LNCaP clone FGC (cell line): ENCODE measurements at places on chromosomes 16 and 17.

DNA sequence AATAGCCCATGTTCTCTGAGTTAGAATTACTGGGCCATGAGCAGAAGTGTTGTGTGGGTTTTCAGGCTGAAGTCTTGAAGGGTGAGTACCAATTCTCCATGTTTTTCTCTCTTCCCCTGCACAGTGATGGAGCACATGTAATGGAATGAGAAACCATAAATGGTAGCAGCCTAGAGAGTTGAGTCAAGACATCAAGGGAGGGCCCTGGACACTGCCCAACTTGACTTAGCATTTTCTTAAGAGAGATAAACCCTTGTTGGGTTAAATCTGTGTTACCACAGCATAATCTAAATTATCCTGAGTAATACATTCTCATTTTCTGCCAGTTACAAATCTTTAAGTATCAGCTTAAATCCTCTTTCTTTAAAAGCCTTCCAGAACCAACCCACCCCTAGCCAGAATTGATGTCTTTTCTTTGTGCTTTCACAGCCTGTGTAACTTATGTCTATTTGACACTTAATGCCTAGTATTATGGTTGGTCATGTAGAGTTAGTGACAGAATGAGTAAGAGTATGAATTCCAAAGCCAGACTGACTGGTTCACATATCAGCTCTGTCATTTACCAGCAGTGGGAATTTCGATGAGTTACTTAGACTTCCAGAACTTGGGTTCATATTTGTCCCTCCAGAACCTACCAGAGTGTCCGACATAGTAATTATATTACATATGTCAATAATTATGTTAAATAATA is 27.0 kb upstream of the RGS9 start:
- no peak for DNase-seq

GRCh38 chr17:75069783-75070182 is 18.0 kb upstream of the SLC16A5 start:
- DNase-seq, result no peak

DNA sequence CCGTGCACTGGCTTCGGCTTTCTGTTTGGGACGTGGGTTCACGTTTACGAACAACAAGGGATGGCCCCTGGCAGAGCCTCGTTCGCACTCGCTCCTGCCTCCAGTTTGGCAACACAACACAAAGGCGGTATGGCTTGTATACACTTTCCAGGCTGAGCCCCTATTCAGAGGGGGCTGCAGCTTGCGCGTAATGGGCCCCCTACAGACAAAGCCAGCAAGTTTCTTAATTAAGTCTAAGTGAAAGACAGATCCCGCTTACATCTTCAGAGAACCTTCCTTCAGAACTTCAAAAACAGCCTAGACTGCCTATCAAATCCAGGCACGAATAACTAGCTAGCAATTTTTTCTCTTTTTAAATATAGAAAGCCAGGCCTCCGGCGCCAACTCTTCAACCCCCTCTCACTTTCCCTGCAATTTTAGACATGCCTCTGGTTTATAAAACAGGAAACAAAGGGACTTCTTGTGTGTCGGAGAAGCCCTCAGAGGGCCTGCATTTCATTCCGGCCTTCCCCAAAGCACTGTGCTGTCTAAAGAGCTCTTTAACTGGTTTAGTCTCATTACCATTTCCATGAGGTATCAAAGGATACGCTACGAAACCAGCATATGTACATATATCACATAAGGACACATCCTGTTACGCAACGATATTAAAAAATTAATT is 244.9 kb downstream of the STX8 start:
- no peak for DNase-seq

DNA sequence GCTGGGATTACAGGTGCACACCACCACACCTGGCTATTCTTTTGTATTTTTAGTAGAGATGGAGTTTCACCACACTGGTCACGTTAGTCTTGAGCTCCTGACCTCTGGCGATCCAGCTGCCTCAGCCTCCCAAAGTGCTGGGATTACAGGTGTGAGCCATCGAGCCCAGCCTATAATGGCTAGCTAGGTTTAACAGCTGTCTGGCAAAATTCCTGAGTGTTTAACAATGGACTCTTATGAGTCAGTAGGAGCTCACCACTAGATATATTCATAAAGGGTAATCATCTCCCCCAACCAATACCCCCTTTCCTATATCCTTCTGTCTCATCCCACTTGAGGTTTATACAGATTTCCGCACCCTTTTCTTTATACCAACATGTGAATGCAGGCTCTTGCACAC is 91.5 kb upstream of the CDH13 start:
- no peak for DNase-seq

DNA sequence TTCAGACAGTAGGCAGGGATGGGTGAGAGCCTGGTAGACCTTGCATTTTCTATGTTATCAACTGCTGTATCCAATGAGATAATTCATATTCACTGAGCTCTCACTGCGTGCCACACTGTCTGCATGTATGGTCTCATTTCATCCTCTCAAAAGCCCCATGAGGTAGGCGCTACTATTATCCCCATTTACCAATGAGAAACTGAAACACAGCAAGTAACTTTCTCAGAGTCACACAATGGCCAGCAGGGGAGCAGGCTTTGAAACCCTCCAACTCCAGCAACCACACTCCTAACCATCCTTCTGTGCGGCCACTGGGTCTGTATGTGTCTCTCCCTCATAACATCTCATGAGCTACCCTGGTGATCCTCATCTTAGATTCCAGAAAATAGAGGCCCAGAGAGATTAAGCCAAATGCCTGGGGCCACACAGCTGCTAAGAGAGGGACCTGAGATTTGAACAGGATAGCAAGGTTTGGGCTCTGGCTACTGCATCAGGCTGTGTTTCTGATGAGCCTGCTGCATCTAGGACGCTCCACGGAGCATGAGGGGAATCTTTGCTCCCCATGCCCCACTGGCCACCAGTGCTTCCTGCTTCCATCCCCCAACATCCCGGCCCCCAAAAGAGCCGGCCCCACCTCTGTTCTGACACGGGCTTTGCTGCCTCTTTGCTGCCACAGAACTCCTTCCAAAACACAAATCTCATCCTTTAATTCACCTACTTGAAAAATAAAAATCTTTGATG is 3.2 kb downstream of the CCR7 start:
- no peak for DNase-seq

DNA sequence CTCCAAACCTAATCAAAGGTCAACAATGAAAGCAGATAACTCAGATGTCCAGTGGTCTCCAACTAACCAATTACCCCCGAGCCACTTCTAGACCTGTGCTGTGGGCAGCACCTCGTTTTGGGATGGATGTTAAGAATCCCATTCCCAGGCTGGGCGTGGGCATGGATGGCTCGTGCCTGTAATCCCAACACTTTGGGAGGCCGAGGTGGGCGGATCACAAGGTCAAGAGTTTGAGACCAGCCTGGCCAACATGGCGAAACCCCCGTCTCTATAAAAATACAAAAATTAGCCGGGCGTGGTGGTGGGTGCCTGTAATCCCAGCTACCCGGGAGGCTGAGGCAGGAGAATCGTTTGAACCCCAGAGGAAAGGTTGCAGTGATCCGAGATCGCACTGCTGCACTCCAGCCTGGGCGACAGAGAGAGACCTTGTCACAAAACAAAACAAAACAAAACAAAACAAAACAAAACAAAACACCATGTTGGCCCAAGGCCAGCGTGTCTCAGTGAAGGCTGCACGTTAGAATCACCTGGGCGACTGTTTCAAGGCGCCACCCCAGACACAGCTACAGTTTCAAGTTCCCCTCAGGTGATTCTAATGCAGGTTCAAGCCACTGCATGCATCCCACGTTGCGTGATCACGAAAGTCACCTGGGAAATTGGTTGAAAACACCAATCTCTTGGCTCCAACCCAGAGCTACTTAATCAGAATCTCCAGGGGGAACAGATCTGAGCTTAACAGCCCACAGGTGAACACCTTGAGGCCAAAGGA is 21.3 kb downstream of the COX4I1 start:
- DNase-seq, result no peak

- no peak for DNase-seq
These were observed 1.8 kb upstream of the KRT10 start for GRCh38 chr17:40824015-40824832.

DNA sequence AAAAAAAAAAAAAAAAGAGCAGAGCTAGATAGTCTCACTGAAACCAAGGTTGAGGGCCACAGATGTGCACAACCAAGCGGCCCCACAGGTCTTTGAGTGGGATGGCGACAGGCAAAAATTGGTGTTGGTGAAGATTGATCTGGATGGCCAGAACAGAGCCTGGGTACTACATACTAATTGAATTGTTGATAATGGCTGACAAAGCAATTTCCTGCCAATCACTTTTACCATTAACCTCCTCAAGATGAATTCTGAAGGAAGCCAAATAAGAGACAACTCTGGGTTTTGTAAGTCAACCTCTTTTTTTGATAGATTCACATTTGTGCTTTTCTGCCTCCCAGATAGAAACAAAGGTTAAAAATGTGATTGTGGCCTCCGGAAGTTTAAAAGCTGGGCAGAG is 19.4 kb upstream of the HS3ST3B1 start:
- no peak for DNase-seq

DNA sequence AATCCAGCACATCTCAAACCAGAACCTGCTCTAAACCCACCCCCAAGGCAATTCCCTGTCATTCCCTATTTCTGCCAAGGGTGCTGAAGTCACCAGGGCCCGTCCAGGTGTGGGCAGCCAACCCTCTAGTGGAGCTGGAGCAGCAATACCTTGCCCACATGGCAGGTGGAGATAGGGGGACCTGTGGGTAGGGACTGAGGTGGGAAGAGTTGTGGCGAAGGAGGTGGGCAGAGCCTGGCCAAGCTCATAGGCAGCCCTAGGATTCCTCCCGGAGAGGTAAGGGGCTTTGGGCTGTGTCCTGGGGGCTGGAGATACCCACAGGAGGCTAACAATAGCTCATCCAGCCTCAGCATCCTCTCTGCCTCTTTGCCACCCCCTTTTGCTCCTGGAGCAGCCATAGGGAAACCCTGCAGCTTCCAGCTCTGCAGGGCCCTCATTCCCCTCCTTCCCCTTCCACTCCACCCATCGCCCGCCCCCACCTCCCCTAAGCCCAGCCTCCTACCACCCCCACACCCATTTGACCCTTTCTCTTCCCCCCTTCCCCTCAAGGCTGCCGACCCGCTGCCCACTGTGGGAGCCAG is 30.4 kb upstream of the CRHR1 start:
- DNase-seq, result no peak

DNA sequence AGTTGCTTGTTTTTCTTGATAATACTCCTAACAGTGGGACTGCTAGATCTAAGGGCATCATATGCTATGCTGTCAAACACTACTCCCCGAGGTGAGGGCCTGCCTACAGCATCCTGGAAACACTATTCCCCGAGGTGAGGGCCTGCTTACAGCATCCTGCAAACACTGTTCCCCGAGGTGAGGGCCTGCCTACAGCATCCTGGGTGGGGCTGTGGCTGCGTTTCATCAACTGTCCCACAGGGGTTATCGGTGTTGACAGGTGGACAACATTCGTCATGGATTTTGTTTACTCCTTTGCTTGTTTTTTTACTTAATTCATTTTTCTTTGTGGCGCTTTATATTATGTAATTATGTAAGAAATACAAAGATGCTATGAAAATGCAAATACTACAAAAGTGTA is 22.5 kb downstream of the NPRL3 start:
- no peak for DNase-seq

DNA sequence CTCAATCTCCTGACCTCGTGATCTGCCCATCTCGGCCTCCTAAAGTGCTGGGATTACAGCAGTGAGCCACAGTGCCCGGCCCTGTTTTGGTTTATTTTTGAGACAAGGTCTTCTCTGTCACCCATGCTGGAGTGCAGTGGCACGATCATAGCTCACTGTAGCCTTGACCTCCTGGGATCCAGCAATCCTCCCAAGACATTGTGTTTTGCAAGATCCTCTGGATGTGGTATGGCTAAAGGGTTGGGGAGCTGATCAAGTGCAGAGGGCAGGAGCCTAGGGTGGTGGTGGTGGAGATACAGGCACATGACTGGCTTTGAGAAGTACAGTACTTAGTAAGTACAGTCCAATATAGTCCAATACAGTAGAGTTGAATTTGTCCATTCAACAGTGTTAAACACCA is 16.6 kb upstream of the TNS4 start:
- no peak for DNase-seq

DNA sequence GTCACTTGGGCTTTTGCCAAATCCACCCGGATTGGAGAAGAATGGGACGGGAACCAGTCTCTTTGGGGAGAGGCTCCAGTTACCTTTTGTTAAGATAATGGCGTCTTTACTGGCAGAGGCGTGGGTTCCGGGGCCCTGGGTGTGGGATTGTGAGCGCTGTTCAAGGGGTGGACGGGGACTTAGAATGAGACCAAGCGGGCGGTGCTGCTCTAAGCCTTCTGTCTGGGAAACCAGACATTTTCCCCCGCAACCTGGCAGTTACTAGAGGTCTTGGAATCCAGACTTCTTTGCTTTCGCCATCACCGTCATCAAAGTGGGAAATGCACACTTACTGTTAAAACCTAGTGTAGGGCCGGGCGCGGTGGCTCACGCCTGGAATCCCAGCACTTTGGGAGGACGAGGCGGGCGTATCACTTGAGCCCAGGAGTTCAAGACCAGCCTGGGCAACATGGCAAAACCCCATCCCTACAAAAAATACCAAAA is 706 bp downstream of the TEN1 start:
- no peak for DNase-seq

GRCh38 chr16:50235581-50235980 is 30.8 kb upstream of the ADCY7 start:
- DNase-seq, result no peak

DNA sequence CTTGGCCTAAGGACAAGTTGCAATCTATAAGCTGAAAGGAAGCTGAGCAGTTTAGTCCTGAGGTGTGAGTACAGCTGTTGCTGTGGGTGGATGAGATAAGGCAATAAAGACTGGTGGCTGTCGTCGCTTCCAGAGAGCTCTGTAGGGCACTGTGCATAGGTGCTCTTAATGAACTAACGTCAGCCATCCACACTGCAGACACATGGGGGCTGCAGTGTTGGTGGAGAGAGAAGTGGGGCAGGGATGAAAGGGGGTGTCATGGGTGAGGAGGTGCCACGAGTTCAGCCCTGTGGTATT is 139.9 kb upstream of the IRX3 start:
- no peak for DNase-seq

- DNase-seq, result no peak
These were observed 101.2 kb downstream of the YPEL2 start for GRCh38 chr17:59432657-59433056.

- DNase-seq, result no peak
These were observed 24.9 kb downstream of the MXRA7 start for GRCh38 chr17:76685846-76686245.

DNA sequence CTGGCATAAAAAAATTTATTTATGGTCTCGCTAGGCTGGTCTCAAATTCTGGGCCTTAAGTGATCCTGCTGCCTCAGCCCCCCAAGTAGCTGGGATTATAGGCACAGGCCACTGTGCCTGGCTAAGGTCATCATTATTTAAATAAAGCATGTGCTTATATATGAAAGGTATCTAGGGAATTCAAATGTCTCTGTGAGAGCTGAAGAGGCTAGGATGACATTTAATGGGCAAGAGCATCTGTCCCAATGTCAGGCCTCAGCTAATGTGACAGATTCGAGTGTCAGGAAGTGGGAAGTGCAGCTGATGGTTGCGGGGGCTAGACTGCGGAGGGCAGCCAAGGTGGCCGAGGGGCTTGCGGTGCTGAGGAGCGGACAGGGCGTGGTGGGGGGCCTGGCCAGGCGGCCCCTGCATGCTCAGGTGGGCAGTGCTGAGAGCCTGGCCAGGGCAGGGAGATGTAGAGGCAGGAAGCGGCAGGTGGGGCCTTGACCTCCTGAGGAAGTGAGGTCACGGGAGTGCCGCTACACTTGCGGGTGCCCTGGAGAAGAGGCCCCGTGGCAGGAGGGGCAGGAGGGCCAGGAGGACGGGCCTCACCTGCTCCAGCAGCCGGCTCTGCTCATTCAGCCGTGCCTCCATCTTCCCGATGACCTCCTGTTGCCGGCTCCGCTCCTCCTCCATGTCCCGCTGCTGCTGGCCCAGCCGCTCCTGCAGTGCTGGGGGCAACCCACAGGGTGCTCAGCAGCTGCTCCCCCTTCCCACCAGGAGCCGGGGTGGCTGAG is 12.6 kb upstream of the MRPL38 start:
- no peak for DNase-seq
